ENCODE measurements at places on chromosomes 12 and 14.

DNA sequence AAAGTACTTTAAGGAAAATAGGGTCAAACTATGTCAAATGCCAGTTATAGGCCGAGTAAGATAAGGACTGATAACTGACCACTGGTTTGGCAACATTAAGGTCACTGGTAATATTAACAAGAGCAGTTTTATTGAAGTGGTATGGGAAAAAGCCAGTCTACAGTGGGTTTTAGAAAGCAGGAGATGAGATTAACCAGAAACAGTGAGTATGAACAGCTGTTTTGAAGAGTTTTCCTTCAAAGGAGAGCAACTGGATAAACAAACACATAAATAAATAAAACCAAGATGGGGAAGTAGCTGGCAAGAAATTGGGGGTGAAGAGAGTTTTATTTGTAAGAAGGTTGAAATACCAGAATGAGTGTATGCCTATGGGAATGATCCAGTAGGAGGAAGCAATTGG is 30.3 kb downstream of the KITLG start:
- DNase-seq, result no peak

- peak; percentile 88 for DNase-seq
Measured at GRCh38 chr12:51368640-51369517, 22.3 kb downstream of the GALNT6 start.

DNA sequence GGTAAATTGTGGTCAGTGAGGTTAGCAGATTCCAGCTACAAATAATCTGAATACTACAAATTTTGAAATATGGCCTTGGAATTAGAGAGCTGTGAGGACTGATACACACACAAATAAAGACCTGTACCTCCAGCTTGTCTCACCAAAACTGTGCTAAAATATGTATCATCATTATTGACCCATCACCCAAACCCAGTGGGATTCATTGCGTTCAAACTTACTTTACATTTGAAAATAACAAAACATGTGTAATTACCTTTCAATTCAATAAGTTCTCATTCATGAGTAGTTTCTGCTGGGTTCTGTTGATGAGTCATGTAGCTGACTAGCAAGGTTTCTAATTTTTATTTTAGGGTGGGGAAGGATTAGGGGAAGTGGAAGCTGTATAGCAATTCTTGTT is 170.9 kb downstream of the MSRB3 start:
- DNase-seq, result no peak

DNA sequence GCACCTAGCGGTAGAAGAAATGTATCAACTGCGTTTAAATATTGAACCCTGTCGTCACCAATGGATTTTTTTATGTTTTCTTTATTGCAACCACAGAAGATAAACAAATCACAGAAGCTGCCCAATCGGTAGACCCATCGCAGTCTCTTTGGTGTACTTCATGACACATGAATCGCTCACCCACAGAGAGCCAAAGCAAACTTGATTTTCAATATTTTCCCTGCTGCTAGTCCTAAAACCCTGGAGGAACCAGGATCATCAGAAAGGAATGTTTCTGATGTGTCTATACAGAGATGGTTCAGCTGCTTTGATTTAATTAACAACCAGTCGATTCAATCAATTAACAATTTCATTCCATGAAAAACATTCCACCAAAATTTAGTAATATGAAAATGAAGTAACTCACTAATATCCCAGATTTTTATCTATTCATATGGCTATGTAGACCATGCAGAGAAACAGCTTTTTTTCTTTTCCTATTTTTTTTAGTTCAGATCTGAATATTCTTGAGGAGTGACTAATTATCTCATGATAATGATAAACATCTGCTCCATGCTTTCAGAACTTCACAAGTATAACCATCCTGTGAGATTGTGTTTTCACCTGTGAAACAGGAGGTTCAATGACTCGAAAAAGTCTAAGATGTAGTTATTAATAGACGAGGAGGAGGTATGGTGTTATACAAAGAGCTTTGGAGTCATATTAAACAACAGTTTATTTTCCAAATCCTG is 46.1 kb downstream of the DIO2 start:
- no peak for DNase-seq

- no peak for DNase-seq
Measured at GRCh38 chr12:132451836-132452195, 38.1 kb upstream of the FBRSL1 start.

GRCh38 chr14:94018308-94018707 is 7.8 kb upstream of the OTUB2 start:
- DNase-seq, result no peak

GRCh38 chr12:79886917-79887519 is 47.9 kb downstream of the PPP1R12A start:
- peak; percentile 76 for DNase-seq

DNA sequence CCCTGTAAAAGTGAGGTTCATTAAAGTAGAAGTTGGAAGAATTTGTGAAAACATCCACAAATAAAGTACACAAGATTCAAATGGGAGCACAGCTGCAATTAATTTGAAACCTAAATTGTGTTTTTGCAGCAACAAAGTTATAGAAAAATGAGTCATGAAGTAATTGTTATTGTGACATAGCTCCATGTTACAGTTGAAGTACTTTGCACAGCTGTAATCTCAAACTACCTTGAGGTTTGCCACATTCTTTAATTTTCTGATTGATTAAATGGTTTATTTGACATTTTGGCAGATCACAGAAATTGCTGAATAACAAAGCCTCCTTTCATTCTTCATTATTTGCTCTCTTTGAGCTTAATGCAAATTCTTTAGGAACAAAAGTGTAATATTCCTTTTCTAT is 111.3 kb downstream of the RMST start:
- DNase-seq, result no peak

- no peak for DNase-seq
Measured at GRCh38 chr12:106287364-106287763, 15.2 kb upstream of the TCP11L2 start.

DNA sequence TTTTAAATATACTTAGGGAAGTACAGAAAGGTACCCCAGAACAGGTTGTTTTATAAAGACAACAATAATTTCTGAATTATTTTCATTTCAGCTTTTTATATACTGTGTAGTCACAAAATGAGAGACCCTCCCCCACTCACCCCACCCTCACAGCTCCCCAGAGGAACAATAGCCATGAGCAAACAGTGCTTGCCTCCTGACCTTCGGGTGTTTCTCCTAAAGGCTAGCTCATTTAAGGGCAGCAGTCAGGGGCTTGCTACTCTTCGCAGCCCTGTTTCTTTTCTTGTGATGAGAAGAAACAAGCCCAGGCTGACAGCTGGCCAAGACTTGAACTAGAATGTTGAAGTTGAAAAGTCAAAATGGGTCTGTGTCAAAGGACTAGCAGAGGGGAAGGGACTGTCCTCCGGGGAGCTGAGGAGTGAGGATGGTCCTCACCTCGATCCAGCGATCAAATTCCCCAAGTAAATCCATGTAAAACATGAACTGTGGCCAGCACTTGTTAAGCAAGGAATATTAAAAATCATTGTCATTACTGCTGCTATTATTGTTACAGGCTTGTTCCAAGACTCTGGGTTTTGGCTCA is 133.8 kb upstream of the ARHGAP5 start:
- no peak for DNase-seq

DNA sequence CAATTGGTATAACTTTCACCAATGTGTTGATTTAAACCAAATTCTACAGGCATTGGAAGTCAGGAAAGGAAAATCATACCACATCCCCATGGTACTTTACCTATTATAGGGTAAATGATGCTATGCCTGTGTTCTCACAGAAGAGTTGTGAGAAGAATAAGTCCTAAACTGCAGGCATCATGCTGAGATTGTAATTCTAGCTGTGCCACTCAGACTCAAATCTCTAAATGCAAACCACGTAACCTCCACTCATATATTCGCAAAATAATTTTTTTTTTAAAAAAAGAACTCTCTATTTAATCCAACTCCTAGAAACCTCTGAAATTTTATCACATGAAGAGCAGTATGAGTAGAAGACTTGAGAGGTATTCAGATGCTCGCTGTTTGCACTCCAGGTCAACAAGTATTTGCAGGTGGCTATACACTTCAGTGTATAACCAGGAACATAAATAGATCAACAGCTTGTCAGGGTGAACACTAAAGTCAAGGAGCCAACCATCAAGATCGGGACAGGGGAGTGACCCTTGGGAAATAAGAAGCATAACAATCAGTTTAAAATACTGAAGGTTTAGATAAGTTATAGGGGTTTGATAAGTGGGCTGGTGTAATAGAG is 110.1 kb downstream of the SLC25A21 start:
- DNase-seq, result no peak

GRCh38 chr14:64421166-64421565 is 33.0 kb downstream of the MTHFD1 start:
- DNase-seq, result no peak

Data from hematopoietic multipotent progenitor cell treated with erythropoietin and hydrocortisone succinate and interleukin-3 and kit ligand, for 8 days (in vitro differentiated cells).